ENCODE measurements at places on chromosomes 11 and 22.

DNA sequence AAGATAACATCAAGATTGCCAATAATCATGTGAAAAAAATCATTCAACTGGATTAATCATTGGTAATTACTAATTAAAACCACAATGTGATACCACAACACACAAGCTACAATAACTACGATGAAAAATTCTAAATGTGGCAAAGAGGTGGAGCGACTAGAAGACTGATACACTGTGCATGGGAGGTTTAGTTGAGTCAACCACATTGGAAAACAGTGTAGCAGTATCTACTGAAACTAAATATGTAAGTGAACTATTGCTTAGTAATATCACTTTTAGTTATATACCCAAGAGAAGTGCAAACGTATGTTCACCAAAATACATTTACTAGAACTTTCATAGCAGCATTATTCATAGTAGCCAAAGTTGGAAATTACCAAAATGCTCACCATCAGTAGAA, 359.9 kb downstream of the ETS1 start:
- no peak for DNase-seq

DNA sequence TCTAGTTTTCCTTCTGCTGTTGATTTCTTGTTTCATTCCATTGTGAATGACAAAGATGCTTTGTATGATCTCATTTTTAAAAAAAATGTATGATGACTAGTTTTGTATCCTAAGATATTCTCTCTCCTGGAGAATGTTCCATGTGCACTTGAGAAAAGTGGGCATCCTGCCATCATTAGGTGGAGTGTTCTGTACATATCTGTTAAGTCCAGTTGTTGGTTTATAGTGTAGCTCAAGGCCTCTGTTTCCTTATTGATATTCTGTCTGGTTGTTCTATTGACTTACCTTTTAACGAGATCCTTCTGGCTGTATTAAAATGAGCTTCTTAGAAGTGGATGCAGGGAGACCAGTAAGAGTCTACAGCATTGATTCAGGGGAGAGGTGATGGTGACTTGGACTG, 35.2 kb downstream of the SGSM1 start:
- DNase-seq = no peak

DNA sequence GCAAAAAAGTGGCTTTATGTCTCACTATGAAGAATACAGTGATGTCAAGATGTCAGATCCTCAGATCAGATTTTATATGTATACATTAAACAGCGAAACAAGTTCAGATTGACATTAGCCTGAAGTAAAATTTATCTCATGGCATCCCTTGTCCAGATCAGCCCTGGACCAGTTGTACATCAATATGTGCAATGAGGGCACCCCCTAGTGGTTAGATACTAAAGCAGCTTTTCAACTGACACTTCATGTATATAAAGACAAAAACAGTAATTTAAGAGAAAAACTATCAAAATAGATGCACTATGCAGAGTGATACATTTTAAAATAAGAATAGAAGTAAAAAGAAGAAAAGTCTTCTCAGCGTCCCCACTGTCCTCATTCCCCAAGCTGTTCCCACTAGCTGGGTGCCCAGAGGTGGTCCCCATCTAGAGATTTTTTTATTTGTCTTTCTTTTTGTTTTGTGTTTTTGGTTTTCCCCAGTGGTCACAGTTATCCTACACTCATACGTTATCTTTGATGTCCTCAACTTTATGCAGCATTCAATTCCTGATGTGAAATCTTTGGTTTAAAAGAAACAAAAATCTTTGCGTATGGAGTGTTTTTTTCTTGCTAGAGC, 2193.4 kb upstream of the RAG2 start:
- DNase-seq = peak; percentile 42

- no peak for DNase-seq
Measured at GRCh38 chr11:113001709-113002108, 40.5 kb downstream of the NCAM1 start.

DNA sequence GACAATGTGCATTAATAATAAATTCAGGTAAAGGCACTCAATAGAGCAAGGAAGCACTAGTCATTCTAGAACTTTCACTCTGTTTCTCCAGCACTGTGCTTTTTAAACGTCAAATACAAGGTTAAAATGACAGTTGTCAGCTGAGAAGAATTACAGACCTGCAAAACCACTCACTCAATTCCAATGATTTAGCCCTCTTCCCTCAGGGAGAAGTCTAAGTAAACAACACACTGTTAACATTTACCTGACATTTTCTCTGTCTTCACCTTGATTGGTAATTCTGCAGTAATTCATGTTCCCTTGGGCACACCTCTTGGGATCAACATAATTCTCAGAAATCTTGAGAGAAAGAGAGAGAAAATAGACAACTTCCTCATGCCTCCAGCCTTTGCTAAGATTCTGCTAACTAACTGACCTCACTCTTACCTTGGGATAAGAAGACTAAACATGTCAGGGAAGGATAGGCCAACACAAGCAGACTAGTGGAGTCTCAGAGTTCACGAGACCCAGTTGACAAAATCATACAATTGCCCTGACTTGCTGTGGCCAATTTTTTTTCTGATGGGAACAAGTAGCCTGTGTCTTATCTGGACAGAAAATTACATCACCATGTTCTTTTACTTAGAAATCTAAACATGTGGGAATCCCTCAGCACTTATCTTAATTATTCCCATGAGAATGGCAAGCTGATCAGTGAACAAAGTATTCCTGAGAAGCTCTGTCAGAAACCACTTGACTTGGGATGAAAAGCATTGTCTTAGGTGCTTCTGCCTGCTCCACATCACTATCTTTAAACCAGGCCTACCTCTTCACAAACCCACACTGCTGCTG, 516.8 kb upstream of the FAT3 start:
- DNase-seq = no peak

DNA sequence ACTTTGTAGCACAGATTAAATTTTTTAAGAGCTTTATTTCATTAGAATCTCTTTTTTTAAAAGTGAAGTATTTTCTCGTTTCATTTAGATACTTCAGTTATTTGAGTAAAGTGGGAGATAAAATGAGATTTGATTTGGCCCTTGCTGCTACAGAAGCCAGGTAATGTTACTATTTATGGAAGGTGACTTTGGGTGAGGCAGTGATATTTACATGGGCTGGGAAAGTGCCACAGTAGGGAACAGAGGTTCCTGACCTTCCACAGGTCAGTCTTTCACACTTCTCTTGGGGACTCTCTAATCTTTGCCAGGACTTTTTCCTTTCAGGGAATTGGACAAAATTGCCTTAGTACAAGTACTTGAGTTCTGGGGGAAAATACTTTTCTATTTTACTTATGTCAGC, 20.4 kb downstream of the CTR9 start:
- DNase-seq = no peak

- DNase-seq = no peak
Measured at GRCh38 chr11:117984476-117984875, 1.7 kb upstream of the IL10RA start.

DNA sequence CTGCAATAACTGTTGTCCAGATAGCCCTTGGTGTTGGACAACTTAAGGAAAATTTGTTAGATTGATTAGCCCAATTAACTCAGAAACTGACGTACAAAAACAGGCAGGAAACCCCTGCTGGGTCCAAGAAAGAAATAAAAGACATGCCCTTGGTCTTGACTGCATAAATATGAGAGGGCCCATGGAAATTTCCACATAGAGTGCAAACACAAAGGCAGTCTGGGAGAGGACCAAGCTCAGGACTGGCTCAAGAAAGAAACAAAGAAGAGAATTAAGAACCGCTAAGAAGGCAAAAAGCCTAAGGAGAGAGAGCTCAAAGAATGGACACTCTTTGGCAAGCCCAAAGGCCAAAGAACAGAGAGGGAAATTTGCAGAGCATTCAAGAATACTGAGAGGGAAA, 1243.9 kb downstream of the LRRC4C start:
- DNase-seq = no peak

- peak; percentile 2 for DNase-seq
Measured at GRCh38 chr11:126544108-126545056, 188.9 kb downstream of the ST3GAL4 start.

GRCh38 chr22:26447584-26448329, 18.7 kb downstream of the ASPHD2 start:
- no peak for DNase-seq

GRCh38 chr11:124219126-124219525, 21.8 kb upstream of the OR8G1 start:
- DNase-seq = no peak
